ENCODE measurements at places on chromosomes 7 and 10. TPM values are rescaled to one million over a fixed set of nuclear protein-coding genes. Genes with fewer than 3 reads are reported as not detected.

The PDE6C gene
- polyA plus RNA-seq, result not detected

The TMEM139 gene
- not detected for polyA plus RNA-seq

The SPDYE1 gene
- polyA plus RNA-seq, result not detected

The PPP1R3A gene
- not detected for polyA plus RNA-seq

- DNase-seq, result no peak
Observed at GRCh38 chr10:48498940-48499510, 105.8 kb downstream of the ARHGAP22 start.

GRCh38 chr7:81926-82756, 110.2 kb upstream of the FAM20C start:
- DNase-seq, result no peak

GRCh38 chr7:154372011-154372601, 319.9 kb downstream of the DPP6 start:
- no peak for DNase-seq

GRCh38 chr7:26074919-26075318, 77.1 kb upstream of the NFE2L3 start:
- DNase-seq, result no peak

DNA sequence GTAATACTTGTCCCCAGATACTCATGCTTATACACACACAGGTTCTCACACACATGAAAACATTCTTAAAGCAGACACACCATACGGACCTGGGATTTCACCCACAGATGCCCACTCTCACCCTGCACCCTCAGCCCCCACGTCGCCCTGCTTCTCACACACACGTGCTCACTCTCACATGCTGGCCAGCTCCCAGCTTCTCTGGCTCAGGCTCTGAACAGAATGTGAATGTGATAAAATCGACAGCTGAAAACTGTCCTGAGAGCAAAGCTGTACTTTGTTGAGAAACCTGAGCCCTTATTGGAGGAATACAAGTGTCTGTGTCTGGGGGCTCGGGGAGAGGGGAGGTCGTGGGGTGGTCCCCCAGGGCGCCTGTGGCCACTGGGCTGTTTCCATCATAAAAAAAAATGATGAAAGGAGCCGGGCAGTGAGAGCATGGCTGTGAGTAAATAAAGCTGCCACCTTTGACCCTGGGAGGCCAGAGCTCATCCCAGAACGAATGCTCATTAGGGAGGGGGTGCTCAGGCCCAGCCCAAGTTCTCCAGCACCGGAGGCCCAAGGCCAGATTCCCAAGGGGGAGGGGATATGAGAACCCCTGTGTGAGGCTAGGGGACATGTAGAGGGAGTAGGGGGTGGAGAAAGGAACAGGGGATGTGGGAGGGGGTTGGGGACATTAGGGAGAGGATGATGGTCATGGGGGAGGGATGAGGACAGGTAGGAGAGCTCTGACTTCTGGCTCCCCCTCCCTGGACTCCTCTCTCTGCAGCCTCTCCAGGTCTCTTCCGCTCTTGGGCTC, 18.1 kb upstream of the TLX1 start:
- no peak for DNase-seq

GRCh38 chr7:39624442-39624807, 1.1 kb downstream of the RALA start:
- DNase-seq, result no peak

- no peak for DNase-seq
Observed at GRCh38 chr10:121460733-121461132, 137.5 kb downstream of the FGFR2 start.

DNA sequence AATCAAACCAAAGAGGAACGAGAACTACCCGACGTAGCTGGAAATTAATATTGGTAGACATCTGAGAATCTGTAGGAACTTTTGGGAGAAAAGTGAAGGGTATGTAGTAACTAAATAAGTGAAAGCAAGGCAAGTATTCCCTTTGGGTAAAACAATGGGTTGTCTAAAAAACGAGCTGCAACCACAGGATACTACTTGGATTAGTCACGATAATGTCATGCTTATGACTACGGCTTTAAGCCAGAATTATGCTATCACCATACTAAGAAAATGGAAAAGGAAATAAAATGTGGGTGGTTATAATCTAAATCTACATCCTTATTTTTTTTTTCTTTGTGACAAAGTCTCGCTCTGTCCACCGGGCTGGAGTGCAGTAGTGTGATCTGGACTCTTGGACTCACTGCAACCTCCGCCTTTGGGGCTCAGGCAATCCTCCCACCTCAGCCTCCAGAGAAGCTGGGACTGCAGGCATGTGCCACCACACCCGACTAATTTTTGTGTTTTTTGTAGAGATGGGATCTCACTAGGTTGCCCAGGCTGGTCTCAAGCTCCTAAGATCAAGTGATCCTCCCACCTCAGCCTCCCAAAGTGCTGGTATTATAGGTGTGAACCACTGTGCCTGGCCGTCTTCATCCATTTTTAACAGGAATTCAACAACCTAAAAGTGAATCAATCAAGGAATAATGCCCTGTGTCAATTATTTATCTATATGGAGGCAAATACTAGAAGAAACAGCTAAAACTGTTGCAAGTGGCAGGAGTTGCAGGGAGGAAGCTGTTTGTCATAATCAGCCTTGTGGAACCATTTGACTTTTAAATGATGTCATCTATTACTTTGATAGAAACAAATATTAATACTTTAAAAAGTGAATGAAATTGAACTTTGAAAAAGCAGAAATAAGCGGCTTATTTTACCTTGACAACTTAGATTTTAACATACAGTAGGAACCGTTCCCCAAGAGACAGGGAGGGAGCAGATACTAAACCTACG, 189.3 kb downstream of the PRPF18 start:
- peak; percentile 55 for DNase-seq

DNA sequence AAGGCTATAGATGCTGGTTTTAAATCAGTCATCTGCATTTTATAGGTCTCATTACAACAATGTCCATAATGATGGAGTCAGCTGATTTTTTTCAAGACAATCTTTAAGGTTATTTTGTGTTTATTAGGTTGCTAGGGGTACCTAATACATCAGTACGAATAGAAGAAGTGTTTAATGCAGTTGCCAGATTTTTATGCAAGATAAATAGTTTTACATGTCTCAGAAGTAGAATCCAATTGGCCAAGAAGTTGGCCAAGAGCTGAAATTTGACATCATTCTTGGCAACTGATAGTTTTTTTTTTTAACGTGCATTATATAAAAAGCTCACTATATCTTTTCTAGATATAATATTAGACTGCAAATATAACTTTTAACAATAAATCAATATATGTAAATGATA, 208.5 kb downstream of the TRIL start:
- no peak for DNase-seq

- DNase-seq, result no peak
Observed at GRCh38 chr7:13093160-13093559, 405.7 kb downstream of the ARL4A start.

GRCh38 chr7:46396481-46396880, 475.4 kb upstream of the IGFBP3 start:
- no peak for DNase-seq

DNA sequence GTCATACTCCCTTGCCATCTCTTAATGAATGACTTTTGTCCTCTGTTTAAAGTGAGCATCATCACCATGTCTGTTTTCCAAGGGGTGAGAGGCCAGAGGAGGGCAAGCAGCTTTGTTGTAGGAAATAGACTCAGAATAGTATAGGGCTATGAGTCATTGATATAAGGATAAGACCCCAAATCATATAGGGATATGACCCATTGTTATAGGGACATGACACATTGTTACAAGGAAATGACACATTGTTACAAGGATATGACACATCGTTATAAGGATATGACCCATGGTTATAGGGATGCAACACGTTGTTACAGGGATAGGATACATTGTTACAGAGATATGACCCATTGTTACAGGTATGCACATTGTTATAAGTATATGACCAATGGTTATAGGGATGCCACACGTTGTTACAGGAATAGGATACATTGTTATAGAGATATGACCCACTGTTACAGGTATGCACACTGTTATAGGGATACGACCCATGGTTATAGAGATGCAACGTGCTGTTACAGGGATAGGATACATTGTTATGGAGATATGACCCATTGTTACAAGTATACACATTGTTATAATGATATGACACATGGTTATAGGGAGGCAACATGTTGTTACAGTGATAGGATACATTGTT, 311.1 kb upstream of the ADARB2 start:
- no peak for DNase-seq

DNA sequence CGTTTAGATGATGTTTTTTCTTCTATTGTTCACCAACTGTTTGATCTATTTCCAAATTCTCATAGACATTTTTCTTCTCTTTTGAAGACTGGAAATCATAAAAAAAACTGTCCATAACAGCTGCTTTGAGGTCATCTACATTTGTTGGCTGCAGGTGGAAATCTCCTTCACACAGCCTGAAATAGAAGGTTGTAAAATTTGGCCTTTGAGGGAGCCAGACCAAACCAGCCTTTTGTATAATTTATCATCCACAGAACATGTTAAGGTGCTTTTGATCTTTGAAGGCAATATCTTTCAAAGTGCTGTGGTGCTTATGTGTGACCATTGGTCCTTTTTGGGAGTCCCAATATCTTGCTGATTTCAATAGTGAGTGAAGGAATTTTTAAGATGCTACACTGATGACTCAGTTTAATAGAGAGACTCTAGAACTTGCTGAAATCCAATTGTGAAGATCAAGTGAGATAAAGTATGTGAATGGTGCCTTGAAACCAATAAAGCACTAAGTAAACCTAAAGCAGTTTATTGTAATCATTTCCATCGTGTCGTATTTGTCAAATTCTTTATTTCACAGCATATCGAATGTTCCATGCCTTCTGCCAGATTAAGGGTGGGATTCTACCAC, 5.4 kb downstream of the FERD3L start:
- no peak for DNase-seq

All from AG04450 (cell line).